ENCODE measurements at places on chromosomes 16 and 17.

- DNase-seq = no peak
Measured at GRCh38 chr17:75697651-75698291, 23.5 kb upstream of the ITGB4 start.

- DNase-seq = no peak
Measured at GRCh38 chr16:78504401-78504851, 405.0 kb downstream of the WWOX start.

DNA sequence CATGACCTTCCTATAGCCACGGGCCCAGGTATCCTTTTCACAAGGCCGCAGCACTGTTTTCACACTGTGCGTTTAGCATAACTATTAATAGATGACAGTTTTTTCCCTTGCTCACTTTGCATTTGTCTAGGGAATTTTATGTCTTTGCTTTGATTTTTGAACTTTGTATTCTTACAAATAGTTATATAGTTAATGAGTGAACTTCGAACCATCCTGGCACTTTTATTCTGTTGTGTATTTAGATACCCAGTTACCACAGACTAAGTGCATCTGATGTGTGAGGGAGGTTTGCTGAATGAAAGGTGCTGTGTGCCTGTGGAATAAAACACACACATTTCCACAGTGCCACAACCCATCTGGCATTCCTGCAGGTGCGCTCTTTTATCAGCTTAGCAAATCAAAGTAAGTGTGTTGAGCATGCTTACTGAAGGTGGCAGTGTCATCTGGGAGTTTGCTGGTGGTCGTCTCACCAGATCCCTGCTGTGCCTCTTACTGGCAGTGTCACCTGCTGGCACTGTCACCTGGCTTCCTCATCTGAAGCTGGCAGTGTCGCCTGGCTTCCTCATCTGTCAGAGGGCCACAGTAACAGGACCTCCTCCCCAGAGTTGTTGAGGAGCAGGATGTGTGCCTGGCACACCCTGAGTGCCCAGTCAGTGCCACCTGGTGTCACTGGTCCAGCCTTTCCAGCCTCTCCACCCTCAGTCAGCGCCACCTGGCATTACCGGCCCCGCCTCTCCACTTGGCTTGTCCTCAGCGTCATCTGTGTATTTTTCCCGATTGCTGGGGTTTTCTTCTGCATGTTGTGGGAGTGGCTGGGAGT, 37.6 kb downstream of the USP10 start:
- DNase-seq = no peak

DNA sequence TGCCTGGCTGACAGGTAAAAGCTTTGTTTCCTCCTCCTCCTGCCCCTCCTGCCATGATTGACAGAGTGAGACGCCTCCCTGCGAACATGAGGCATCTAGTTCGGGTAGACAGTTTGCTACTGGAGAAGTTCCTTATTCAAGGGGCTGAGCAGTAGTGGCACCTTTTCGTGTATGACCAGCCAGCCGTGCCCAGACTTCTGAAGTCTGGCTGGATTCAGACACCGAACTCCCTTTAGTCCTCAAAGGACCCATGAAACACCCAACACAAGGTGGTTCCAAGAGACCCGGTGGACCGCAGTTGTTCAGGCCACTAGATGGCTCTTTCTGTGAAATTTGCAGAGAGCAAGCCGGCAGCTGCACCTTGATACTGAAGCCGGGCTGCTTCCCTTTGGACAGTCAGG, 192.8 kb downstream of the XYLT1 start:
- DNase-seq = no peak

DNA sequence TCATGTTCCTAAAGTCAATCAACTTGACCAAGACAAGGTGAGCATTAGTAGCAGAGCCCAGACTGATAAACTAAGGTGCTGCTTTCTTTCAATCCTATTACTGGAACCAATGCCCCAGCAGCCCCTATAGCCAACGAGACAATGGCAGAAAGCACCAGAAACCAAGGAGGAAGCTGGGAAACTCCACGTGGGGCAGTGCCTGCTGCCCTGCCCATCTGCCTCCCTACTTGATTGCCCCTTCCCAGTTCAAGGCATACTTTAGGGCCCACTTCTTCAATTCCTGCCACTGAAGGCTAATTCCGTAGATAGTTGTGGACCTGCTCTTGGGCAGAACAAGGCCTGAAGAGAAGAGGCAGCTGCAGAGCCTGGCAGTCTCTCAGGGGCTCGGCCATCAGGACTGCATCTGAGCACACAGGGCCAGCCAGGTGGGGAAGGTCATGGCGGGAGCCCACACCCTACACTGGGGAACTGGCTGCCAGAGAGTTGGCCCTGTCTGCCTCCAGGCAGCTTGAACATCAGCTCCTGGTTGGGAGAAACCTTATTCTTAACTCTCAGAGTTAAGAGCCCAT, 30.9 kb downstream of the WSB1 start:
- no peak for DNase-seq

DNA sequence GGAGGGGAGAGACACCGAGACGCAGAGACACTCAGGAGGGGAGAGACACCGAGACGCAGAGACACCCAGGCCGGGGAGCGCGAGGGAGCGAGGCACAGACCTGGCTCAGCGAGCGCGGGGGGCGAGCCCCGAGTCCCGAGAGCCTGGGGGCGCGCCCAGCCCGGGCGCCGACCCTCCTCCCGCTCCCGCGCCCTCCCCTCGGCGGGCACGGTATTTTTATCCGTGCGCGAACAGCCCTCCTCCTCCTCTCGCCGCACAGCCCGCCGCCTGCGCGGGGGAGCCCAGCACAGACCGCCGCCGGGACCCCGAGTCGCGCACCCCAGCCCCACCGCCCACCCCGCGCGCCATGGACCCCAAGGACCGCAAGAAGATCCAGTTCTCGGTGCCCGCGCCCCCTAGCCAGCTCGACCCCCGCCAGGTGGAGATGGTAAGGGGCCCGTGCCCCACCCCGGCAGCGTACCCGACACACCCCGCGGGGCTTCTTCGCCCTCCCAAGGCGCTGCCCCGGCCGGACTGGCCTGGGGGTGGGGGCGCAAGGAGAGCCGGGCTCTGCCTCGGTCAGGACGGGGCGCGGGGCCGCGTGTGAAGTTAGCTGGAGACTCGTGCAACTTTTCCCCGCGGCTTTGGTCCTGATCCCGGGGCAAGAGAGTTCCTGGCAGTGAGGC, 427 bp downstream of the PPP1R1B start:
- no peak for DNase-seq

DNA sequence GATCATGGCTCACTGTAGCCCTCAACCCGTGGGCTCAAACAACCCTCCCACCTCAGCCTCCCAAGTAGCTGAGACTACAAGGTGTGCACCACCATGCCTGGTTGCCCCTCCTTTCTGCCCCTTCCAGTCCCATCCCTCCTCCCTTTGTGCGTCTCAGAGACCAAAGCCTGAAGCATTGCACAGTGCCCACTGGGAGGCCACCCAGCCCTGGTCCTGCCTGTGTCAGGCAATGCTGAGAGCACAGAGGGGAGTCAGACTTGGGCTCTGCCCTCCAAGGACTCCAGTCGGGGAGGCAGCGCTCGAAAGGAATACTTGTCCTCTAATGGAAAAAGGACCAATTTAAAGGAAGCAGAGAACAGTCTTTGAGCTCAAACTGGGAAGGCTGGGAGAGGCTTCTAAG, 20.4 kb downstream of the RAI1 start:
- DNase-seq = no peak

DNA sequence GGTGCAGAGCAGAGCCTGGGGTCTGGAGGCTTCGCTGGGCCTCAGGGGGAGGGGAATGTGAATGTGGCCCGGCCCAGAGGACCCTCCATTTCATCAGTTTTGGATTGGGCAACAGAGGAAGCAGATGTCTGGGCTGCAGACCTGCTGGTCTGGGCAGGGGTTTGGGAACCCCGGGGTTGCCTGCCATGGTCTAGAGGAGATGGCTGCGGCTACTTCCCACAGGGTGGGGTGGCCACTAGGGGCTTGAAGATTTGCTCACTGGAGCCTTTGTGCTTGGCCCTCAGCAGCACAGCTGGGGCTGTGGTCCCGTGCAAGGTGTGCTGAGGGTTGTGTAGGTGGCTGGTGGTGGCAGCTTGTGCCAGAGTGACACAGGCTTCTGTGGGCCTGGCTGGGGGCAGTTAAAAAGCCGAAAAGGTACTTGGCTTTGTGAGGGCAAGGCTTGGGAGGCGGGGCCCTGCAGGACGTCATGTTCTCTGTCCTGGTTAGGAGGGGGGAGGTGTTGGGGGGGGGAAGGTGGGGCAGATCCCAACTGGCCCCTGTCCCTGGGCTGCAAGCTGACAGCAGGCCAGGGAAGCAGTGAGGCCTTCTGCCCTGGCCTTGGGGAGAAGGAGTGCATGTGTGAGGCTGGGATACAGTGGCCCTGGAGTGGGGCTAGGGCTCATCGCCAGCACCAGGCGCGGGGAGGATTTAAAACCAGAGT, 98.0 kb downstream of the KPNA2 start:
- no peak for DNase-seq

DNA sequence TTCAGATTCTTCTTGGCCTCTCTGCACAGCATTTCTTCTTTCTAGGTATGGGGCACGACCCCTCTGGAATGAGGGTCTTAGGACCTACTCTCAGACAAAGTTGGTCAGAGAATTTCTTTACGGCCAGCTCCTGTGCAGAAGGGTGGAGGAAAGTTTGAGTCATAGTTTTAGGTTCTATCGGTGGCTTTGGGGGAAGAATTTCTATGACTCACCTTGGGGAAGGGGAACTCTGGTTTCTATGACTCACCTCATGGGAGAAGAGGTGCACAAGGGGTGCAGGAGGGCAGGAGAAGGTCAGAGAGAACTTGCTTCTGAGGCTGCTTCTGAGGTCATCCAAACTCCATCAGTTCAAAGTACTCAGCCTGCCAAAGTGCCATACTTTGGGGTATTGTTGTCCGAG, 2.5 kb upstream of the ABCC12 start:
- no peak for DNase-seq

DNA sequence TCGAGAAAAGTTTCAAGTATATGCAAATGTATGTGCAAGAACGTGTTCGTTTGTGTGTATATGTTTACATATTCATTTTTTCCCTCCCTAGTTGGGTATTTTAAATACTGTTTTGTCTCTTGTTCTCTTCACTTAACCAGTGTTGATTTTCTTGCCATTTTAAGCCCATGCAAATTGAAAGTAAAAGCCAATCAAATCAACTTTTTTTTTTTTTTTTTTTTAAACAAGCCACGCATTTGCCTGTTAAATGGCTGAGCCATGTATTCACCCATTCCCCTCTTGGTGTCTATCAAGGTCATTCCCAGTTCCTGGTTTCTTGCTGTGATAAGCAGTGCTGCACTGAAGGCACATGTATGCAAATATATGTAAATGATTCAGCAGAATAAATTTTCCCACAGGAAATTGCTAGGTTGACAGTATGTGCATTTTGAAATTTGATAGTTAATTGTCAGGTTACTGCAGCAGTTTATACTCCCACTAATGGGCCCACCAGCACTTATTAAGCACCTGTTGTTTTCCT, 12.2 kb downstream of the ABCC1 start:
- DNase-seq = no peak

GRCh38 chr16:7304279-7304678, 28.4 kb upstream of the RBFOX1 start:
- DNase-seq = no peak

- DNase-seq = no peak
Measured at GRCh38 chr16:78593352-78593751, 493.9 kb downstream of the WWOX start.

DNA sequence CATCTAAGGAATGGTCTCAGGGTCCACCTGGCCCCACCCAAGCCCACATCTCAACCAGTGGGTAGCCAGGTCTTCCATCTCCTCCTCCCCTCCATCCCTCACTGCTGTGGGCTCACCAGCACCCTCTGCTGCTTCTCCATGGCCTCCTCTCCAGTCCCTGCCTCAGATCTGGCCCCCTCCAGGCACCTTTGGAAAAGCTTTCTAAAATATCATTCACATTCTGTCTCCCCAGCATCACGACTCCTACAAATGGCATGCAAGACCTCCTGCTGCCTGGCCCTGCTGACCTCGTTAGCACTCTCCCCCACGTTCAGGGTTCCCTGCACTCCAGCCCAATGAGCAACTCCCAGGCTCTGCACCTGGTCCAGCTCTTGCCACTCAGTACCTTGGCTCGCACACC, 13.7 kb downstream of the GLP2R start:
- DNase-seq = no peak

Measured in amygdala (tissue), 56 donors.